Spinal cord (tissue), 10 donors: ENCODE measurements at places on chromosomes 7 and 10. TPM values are rescaled to one million over a fixed set of nuclear protein-coding genes. Genes with fewer than 3 reads are reported as not detected.

CTTNBP2 gene
- polyA plus RNA-seq, result 33.7 TPM

HOGA1 gene
- 4.0 TPM for polyA plus RNA-seq

ZFAND2A gene
- 58.0 TPM for polyA plus RNA-seq

KCNH2 gene
- 39.4 TPM for polyA plus RNA-seq

PIK3AP1 gene
- 3.9 TPM for polyA plus RNA-seq

SAMD9L gene
- polyA plus RNA-seq, result 8.2 TPM

ZNF239 gene
- 10.5 TPM for polyA plus RNA-seq

DNA sequence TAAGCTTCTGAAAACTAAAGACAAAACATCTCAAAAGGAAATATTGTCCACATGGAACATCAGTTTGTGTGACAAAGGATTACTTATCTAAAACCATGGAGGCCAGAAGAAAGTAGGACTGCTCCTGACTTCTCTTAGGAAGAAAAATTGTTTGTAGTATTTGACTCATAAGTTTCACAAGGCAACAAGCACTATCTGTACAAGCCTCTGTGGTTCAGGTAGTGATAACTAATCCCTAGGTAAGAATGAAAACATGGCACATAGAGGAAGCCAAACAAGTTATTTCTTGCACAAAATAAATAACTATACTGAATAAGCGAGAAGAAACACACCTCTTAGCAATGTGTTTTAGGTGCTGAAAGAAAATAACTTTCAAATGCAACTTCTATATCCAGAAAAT lies 30.3 kb downstream of the TFPI2 start:
- no peak for DNase-seq
- no peaks in the 10 kb centered on the region for H3K4me1 ChIP-seq
- no peaks in the 10 kb centered on the region for H3K36me3 ChIP-seq
- no peak overlapping the region for H3K27ac ChIP-seq
- no peaks in the 10 kb centered on the region for H3K27me3 ChIP-seq

GRCh38 chr7:36637417-36637816 lies 86.9 kb downstream of the AOAH start:
- H3K4me3 ChIP-seq, result no peak overlapping the region
- no peaks in the 10 kb centered on the region for H3K27me3 ChIP-seq
- peaks cover 6% of the 10 kb centered on the region for H3K4me1 ChIP-seq
- DNase-seq, result no peak
- H3K36me3 ChIP-seq, result no peaks in the 10 kb centered on the region

- H3K27ac ChIP-seq, result no peak overlapping the region
- no peaks in the 10 kb centered on the region for H3K36me3 ChIP-seq
- DNase-seq, result no peak
- no peak overlapping the region for H3K4me3 ChIP-seq
- H3K27me3 ChIP-seq, result no peaks in the 10 kb centered on the region
- no peaks in the 10 kb centered on the region for H3K4me1 ChIP-seq
These were observed 10.7 kb downstream of the ATOH7 start for GRCh38 chr10:68221196-68221595.

DNA sequence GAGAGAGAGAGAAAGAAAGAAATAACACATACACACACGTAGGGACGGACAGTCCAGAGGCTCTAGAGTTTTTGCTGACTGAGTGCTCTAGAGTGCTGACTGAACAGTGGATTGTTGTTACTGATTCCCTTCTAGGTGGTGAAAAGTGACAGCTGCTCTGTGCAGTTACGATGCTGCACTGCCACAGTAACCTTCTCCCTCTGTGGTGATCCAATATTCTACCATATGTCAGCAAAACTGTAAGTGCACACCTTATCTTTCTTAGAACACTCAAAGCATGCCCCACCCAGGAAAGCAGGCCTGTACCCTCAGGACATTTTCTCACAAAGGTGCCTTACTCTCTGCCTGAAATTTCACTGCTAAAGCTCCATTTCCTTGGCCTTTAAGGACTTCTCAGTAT lies 1023.5 kb downstream of the TYW1 start:
- H3K4me3 ChIP-seq, result no peak overlapping the region
- no peak for DNase-seq
- H3K4me1 ChIP-seq, result peaks cover under 1% of the 10 kb centered on the region

DNA sequence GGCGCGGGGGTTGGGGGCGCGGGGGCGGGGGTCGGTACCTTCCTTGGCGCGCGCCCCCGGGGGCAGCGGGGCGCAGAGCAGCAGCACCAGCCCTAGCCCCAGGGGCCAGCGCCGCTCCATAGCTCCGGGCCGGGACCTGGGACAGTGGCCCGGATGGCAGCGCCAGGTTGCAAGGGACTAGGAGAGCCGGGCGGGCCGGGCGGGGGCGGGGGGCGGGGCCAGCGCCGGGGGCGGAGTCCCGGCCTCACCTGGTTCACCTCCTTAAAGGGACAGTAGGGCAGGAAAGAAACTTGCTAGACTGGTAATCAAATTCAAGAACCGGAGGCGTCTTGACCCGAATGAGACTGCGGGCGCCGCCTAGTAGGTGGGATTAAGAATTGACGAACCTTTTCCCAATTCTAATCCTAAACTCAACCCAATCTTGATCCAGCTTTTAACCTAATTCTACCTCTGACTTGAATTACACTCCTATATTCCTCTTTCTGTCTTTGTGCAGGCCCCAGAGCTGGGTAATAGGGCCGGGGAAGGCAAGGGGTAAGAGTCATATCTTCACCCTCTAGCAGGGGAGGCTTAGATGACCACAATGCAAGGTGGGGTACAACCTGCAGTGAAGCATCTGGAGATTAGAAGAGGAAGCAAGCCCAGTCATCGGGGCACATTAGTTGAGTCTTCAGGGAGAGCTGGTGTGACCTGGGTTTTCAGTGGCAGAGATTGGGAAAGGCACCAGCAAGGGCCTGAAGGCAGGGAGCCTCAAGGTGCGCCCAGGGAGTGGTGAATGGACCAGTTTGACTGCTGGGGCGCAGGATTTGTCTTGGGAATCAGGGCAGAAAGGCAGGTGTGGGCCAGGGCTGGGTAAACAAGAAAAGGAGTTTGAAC lies at the start of gene EPHA1:
Gene EPHA1, minus strand, starts transcription at position 171 of the 876 bp plus-strand sequence. Its CDS starts 51 bp downstream, at position 120.
- DNase-seq, result no peak
- H3K27me3 ChIP-seq, result peaks cover 5% of the 10 kb centered on the region
- no peak within 1 kb of the TSS for H3K27ac ChIP-seq
- H3K4me3 ChIP-seq, result peak within 1 kb of the TSS; percentile 29
- no peaks in the 10 kb centered on the region for H3K36me3 ChIP-seq

DNA sequence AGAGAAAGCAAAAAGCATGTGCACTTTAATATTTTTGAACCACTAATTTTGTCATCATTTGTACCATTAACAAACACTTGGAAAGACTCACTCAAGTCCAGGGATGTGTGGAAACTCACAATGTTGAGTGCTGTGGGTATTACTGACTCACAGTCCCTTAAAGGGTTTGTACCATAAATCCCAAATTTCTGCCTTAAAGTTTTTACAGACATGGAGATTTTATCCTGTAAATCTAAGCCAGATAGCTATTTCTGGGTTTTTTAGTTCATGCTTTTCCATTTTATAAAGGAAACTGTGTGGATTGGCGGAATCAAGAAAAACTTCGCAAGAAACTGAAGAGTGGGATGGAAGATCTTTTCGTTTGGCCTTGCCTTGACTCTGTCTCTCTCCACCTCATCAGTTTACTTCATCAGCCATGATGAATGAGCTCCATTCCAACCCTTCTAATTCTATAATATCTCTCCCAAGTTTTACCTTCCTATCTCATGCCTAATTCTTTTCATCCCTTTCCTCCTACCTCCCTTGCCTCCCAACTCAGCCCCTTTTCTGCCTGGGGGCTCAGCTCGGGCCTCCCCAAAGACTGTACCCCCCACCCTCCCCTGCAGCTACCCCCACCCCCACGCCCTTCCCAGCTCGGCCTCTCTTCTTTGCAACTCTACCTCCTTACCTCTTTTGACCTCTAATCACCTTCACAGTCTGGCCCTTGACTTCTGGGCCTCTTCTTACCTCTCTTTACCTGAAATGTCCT lies 218.5 kb upstream of the MKLN1 start:
- no peaks in the 10 kb centered on the region for H3K36me3 ChIP-seq
- peak overlapping the region; percentile 39 for H3K4me3 ChIP-seq
- peaks cover 20% of the 10 kb centered on the region for H3K27me3 ChIP-seq

- no peak for DNase-seq
- H3K27ac ChIP-seq, result no peak overlapping the region
- H3K4me3 ChIP-seq, result no peak overlapping the region
- no peaks in the 10 kb centered on the region for H3K4me1 ChIP-seq
- no peaks in the 10 kb centered on the region for H3K27me3 ChIP-seq
These were observed 131.1 kb upstream of the ABCB5 start for GRCh38 chr7:20484356-20484755.

DNA sequence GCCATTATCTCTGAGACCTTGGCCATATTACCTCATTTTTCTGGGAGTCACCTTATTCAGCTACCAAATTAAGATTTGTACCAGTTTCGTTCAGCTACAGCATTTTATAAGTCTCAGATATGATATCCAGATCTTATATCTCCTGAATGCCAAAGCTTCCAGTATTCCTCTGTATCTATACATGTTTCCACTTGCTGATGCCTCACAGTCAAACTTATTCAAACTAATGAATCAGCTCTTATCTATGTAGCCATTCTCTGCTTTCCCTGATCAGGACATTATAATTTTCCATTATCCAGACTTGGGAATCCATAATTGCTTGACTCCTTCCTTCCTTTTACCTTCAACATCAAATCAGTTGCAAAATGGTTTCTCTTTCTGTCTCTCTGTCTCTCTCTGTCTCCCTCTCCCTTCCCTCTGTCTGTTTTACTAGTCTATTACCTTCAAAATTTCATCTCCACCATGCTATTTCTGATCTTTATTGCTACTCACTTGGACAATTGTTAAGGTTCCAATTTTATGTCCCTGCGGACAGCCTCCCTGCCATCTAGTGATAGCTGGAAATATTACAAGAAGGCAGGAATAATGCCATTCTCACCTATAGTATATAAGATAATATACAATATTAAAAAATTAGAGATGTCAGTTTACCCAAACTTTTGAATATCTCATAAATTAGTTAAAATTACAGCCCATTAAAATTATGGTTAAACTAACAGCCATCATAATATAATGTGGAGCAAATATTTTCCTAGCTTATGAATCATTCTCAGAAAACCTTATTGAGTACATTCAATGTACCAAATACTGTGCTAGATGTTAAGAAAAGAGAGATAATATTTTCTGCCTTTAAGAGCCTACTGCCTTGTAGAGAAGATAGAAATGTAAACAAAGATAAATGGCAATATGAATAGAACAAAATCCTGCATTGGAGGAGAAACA lies 89.8 kb downstream of the PCLO start:
- no peak overlapping the region for H3K4me3 ChIP-seq
- H3K36me3 ChIP-seq, result no peaks in the 10 kb centered on the region
- no peaks in the 10 kb centered on the region for H3K4me1 ChIP-seq
- no peak for DNase-seq

- H3K27ac ChIP-seq, result no peak overlapping the region
- H3K4me3 ChIP-seq, result no peak overlapping the region
- H3K27me3 ChIP-seq, result no peaks in the 10 kb centered on the region
- DNase-seq, result no peak
- H3K4me1 ChIP-seq, result no peaks in the 10 kb centered on the region
These were observed 41.8 kb downstream of the CD36 start for GRCh38 chr7:80679921-80680907.

- no peak overlapping the region for H3K4me3 ChIP-seq
- no peak for DNase-seq
- H3K36me3 ChIP-seq, result no peaks in the 10 kb centered on the region
- H3K27me3 ChIP-seq, result no peaks in the 10 kb centered on the region
These were observed 101.5 kb downstream of the ARHGAP22 start for GRCh38 chr10:48503293-48503911.
